Kidney (tissue), 22 donors: ENCODE measurements at places on chromosomes 16 and 17.
A peak's percentile ranks its signal among the peaks of the same experiment; 100 is the strongest.

- DNase-seq = no peak
Measured at GRCh38 chr16:24423312-24423711, 116.1 kb upstream of the RBBP6 start.

DNA sequence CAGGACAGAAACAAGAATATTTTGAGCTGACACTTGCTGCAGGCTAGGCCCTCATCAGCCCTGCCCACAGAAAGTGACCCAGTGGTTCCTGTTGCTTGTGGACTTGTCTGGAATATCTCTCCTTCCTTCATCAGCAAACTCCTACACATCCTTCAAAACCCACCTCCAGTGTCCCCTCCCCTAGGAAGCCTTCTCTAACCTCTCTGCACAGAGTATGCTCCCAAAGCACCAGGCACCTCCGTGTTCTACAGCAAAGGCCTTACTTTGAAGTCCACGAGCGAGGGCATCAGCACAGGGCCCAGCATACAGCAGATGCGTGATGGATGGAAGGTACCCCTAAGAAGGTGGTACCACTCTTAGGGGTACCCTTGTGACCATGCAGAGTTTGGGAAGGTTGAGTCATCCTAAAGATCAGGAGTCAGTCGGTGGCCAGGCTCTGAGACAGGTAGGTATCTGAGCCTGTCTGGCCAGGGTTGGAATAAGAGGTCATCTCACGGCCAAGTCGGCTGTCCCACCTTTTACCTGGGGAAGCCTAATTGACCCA, 2.0 kb downstream of the CCDC102A start:
- DNase-seq = no peak

- DNase-seq = peak; percentile 66
Measured at GRCh38 chr16:29649588-29650494, 13.2 kb upstream of the SPN start.

DNA sequence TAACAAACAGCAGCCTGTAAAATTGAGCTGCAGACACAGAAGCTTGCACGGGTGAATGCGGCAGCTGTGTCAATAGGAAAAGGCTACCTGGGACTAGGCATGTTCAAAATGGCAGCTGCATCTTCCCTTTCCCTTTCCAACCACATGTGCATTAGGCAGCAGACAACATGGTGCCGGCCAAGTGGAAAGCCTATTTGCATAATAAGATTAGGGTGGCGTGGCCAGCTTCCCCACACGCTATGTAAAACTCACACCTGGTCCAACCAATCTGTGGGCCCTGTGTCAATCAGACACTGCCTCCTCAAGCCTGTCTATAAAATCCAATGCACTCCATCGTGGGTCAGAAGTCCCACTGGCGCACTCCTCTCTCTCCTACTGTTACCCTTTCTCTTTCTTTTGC, 61.0 kb upstream of the RBBP6 start:
- no peak for DNase-seq
